Cortex of kidney (tissue), 1 donor: ENCODE measurements at places on chromosomes 1 and 21.

GRCh38 chr1:39509360-39510009 lies 18.0 kb downstream of the BMP8A start:
- no peak for DNase-seq

DNA sequence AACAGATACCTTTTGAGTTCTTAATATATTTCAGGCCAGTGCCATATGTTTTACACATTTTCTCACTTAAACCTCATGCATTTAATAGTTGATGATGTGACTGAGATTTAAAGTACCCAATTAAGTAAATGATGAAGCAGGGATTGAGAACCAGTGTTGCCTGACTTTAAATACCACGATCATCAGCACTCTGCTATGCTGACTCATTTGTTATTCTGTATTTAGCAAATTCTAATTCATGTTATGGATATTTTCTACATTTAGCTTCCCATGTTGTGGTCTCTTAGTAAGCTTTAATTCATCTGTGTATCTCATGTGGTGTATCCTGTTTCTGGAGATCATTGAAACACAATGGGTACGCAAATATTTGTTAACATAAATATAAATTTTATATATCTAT lies 363.0 kb downstream of the PTBP2 start:
- no peak for DNase-seq

GRCh38 chr1:161747801-161748200 lies 1.8 kb upstream of the DUSP12 start:
- no peak for DNase-seq

- DNase-seq, result no peak
These were observed 5.1 kb downstream of the TMCO4 start for GRCh38 chr1:19794583-19794982.

DNA sequence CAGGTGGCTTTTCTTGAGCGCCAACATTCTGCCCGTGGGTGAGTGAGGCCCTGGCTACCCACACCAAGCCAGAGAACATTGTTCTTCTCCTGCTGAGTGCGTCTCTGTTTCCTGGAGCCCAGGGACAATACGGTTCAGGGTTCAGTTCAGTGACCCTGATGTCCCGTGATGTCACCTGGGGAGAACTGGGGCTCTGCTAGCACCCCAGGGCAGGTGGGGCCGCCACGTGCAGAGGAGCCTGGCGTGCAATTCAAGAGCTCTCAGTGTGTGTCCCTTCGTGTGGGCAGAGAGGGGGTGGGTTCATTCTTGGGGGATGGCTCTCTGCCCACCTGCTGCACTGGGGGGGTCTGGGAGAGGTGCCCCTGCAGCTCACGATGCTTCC lies 18.2 kb upstream of the PEX10 start:
- DNase-seq, result no peak

DNA sequence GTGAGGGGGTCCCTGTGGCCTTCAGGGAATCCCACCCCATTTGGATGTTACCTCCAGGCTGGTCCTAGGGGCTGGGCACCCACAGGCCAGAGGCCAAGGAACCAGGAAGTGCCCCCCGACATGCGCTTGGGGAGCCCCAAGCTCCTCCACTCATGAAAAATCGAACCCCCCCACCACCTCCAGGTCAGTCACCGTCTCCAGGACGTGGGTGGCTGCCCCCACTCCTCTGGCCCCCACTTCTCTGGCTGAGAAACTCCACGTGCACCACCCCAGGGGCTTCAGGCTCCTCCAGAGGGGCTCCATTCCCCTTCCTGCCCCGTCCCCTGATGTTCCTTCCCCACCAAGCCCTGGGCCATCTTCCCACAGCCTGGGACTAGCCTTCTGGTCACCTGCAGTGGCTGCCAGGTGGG lies 30.5 kb upstream of the POFUT2 start:
- no peak for DNase-seq

DNA sequence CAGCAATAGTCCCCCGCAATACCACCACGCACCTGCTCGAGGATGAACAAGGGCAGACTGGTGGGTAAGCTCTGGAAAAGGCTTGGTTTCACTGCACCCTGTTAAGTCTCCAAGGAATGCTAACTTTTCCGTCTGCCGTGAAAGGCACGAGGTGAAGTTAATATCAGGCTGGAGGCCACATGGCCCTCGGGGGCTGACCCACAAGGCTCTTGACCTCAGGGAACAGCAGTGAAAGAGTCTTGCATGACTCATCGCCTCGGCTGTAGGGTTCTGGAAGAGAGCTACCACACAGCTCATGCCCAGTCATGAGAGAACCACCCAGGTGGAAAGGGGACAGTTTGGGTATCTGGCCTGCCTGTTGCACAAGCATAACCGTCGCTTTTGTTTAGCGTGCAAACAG lies 24.7 kb downstream of the SCCPDH start:
- no peak for DNase-seq

- no peak for DNase-seq
These were observed 160.7 kb downstream of the PGBD5 start for GRCh38 chr1:230265200-230266115.

DNA sequence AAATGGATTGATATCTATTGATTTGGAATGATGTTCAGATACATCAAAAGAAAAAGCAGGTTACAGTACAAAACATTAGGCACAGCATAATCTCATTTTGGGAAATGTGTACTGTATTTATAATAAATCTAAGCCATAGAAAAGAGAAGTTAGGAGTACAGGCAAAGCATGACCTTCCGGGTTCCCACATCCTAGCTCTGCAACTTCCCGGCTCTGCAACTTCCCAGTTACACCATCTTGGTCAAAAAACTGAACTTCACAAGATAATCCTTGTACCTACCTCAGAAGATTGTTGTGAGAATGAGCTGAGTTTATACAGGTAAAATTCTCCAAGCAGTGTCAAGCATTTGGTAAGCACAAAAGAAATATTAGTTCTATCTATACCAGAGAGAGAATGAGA lies 21.7 kb upstream of the SLC44A3 start:
- DNase-seq, result no peak

DNA sequence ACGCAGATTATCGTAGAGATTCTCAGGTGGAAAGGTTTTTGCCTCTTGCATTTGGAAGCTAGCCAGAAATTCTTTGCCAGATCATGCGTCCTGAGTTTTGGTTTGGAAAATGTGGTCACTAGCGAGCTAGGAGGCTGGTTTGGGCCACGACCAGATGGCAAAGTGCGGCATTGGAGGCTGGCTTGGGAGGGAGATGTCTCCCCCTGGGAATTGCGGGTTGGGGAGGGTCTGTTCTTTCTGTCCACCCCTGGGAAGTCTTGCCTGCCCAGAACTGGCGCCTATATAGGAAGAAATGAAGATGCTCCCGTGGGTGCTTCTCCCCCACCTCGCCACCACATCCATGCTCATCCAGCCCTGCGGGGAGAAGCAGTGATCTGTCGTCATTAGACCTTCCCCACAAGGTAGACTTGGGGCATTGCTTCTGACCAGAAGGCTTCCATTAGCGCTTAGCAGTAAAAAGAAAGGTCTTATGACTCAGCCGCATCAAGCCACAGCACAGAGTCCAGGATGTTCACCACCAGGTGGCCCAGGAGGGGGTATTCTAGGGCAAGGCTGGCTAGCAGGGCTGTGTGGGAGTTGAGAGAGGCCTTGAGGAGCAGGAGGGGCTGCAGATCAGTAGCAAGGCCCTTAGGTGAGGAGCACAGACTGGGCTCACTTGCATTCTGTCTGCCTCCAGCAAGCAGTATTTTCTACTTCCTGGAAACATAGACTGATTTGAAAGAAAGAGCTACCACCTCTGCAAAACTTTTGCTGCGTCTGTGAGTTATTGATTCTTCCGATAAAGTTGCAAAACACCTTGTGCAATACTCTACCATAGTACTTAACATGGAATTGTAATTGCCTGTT lies 1.5 kb upstream of the PTP4A2 start:
- no peak for DNase-seq

GRCh38 chr1:201383647-201384405 lies 6.3 kb upstream of the TNNT2 start:
- no peak for DNase-seq

GRCh38 chr1:182381962-182382819 lies 9.4 kb downstream of the GLUL start:
- no peak for DNase-seq

- no peak for DNase-seq
These were observed 1.6 kb upstream of the CLSTN1 start for GRCh38 chr1:9825093-9826074.

GRCh38 chr1:36223381-36223995 lies 755 bp upstream of the THRAP3 start:
- DNase-seq, result no peak

DNA sequence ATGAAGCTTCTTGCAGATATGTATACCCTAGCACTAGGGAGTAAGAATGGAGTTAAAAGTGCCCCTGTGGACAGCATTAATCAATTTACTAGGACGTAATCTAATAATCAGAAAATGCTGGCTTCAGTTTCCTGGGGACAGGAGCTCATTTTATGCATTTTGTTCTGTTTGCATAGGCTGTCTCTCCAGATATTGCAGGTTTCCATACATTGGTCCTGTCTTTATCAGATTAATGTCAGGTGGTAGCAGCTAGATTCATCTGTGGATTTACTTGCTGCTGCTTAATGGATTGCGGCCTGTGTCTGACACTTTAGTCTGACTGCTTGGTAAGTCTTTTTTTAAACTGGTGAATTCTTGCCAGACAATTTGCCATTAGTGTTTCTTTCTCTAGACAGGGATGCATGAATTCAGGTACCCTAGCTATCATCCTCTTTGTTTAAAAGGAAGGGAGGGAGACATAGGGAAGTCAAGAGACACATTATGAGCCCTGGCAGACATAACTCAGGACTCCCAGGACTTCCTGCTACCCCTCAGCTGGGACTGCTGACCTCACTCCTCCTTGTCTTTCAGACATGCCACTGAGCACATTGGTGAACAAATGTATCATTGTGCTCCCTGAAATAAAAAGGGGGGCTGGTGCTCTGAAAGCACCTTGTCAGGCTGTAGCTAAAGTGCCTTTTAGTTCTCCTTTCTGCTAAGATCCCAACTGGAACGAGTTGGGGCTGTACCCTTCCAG lies 47.7 kb downstream of the NOS1AP start:
- no peak for DNase-seq

DNA sequence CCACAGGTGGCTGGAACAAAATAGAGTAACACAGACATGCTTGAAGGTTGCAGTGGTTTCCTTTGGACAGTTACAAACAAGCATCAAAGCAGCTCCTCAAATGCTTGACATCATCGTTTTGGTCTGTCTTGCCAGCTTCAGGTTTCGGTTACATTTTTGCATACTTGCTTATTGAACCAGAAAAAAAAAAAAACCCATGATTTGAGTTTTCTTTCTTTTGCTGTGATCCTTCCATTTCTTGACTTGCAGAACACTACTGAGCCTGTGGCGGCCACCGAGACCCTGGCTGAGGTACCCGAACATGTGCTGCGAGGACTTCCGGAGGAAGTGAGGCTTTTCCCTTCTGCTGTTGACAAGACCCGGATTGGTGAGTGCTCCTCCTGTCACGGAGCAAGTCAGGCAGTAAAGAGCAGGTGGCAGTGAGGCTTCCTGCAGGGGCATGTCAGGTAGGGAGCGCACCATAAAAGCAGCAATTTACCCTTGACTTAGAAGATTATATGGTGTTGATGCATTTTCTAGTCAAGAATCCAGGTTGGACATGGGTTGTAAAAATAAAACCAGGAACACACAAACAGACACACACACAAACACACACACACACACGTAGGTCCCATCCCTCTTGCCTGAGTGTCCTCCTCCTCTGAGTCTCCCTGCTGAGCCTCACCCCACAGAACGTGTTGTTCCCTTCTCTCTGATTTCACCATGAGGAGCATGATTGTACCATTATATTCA lies 30.9 kb downstream of the PRDM2 start:
- DNase-seq, result no peak

DNA sequence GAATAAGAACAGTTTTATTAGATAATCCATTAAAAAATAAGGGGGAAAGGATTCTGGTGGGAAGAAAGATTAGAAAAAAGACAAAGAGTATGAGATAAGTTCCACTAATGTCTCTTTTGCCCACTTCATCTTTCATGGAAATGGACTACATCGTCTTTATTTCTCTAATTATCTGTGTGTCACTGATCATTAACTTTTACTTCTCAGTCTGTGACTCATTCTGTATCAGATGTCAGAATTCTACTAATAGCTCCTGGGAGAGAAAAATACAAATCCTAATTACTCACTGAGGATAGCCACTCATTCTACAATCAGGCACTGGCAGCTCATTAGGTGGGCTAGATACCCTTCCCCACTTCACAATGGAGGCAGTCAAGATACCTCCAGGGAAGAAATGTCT lies 41.7 kb downstream of the ILDR2 start:
- no peak for DNase-seq

GRCh38 chr21:33954395-33954794 lies 38.8 kb upstream of the ATP5PO start:
- DNase-seq, result no peak

GRCh38 chr1:22919341-22920025 lies 53.2 kb downstream of the LACTBL1 start:
- no peak for DNase-seq

- no peak for DNase-seq
These were observed 43.5 kb upstream of the DNAJC6 start for GRCh38 chr1:65265651-65266351.
